ENCODE measurements at places on chromosomes 7 and 10.

DNA sequence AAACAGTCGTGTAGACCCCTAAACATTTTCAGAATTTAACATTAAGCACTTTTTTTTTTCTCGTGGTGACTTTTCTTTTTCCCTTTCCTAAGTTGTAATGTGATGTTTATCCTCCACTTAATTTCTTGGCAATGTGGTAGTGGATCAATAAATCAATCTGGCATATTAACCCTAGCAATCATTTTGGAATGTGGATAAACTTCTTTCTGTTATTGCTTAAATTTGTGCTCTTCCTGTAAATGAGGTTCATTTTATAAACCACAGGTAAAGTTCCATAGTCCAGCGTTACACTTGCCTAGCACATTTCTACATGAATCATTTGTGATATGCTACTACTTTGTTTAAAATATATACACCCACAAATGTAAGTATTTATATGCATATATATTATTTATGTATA is 247.4 kb upstream of the ETV1 start:
- DNase-seq = no peak

- DNase-seq = no peak
Observed at GRCh38 chr7:102983602-102984001, 70.8 kb downstream of the LRRC17 start.

DNA sequence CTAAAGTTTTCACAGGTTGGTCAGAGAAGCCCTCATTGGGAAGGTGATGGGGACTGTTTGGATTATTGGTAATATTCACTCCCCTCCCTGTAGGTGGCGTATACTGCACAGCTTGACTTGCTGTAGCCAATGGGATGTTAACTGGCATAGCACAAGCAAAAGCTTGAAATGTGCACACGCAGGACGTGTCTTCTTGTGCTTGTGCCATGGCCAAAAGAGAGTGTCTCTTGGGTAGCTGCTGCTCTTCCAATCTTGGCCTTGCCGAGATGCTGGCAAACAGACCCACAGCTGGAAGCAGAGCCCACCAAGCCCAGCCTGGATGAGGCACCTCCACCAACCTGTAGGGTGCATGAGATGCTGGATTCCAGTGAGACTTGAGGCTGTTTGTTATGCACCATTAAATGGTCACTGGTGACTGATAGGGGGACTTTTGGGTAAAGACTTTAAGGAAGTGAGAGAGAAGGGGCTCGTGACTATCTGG is 266.0 kb downstream of the GRID1 start:
- DNase-seq = no peak

GRCh38 chr10:110737886-110738634 is 93.9 kb downstream of the RBM20 start:
- no peak for DNase-seq

- DNase-seq = no peak
Observed at GRCh38 chr10:53957401-53957800, 843.6 kb downstream of the PCDH15 start.

DNA sequence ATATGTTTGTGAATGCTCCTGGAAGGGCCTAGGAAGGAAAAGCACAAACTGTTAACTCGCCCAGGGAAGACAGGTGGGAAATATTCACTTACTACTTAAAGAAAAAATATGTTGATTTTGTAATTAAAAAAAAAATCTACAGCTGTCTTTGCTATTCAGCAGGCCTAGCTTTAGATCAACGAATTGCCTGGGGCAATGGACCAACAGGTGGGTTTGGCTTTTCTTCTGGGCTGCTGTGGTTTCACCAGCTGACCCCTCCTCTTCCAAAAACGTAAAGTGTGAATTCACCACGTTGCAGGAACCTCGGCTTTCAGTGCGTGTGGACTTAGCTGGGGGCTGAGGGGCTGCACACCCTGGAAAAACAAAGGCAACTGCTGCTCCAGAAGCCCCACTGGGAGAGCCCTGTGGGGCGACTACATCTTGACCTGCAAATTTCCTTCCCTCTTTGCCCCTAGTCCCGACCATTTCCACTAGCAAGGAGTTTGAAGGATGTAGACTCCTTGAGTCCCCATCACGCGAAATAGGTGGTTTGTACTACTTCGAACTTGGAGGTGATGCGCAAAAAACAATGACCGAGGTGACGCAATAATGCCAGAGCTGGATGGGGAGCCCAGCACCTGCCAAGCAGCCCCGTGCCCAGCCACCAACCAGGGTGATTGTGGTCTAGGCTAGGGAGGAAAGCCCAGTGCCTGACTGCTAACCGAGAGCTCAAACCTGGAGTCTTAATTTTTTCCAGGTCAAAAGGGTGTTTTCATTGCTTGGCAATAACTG is 7.4 kb downstream of the PRLHR start:
- DNase-seq = no peak

DNA sequence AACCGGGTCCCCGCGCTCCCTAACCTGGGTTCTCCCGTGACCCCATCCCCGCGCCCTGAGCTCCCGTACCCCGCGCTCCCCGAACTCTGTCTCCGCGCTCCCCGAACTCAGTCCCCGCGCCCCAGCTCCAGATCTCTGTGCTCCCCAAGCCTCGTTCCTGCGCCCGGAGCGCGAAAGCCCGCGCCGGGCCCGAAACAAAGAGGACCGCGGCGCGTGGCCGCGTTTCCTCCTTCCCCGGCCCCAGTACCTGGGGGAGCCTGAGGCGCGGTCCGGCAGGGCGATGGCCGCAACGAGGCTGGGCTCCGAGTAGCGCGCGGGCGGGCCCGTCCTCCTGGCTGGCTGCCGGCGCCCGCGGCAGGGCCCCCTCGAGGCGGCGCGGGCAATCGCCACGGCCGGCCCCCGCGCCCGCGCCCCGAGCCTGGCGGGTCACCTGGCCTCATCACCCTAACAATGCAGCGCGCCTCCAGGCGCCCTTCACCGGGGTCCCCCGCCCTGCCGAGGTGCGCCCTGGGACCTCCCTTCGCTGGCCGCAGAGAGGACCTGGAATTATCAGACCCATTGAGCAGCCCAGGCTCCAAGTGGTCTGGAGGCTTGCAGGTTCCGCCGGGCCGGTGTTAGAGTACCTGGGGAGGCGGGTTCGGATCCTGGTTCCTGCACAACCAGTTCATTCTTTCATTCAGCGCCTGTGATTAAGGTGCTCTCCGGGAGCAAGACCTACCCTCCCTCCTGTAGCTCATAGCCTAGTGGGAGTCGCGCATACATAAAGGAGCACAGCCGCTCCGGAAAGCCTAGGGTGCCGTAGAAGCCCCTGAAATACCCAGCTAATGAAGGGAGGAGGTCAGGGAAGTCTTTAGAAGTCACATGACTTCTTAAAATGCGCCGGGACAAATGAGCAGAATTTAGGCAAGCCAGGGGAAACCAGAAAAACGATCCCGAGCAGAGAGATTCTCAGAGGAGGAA is at the start of gene TNS3:
Gene TNS3 (minus strand): TSS at position 308 of the 960 bp plus-strand sequence. CDS start 142,475 bp downstream, outside the sequence.
- no peak for DNase-seq

- no peak for DNase-seq
Observed at GRCh38 chr7:47232751-47233412, 349.0 kb downstream of the TNS3 start.

- no peak for DNase-seq
Observed at GRCh38 chr7:89477991-89478390, 676.3 kb upstream of the STEAP1 start.

DNA sequence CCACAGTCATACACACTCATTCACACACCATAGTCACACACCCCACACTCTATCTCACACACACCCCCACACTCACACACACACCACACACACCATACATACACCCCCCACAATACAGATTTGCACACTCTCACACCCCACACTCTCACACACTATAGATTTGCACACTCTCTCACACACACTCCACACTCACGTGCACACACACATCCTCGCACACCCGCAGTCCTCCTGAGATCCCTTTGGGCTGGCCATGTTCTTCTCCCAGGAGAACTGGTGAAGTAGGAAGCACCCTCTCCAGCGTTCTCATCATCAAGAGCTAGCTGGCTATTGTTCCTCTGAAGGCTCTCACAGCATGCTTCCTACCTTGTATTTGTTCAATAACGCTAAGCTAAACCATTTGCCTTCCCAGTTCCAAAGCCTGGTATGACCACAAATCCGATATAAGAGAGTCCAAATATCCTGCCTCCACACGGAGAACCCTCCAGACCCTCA is 86.2 kb downstream of the HECW1 start:
- DNase-seq = no peak

DNA sequence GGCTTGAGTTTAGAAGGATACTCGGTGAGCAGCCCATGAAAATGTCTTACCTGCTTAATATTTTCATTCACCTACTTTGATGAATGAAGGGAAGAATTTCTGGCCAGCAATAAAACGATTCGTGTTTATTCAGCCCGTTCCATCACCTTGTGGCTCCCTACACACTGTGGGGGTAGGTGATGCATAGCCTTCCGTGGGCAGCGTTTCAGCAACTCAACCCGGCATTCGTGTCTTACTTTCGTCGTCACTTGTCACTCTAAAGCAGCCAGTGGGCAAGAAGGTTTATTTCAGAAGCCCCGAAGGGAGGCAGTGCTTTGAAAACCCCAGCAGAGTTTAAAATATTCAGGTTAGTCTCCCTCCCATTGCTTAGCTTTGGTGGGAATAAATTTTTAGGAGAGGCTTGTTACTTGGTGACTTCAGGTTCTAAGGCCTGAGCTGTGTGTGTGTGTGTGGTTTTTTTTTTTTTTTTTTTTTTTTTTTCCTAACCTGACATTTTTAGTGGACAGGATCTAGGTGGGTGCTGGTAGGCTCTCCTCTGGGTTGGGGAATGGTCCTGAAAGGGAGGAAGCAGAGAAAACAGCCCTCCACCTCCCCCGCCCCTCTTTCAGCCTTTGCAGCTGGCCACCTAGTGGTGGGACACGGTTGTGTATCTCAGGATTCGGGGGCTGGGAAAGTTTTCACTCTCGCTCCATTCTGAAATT is 1.8 kb downstream of the GRK5 start:
- DNase-seq = no peak

DNA sequence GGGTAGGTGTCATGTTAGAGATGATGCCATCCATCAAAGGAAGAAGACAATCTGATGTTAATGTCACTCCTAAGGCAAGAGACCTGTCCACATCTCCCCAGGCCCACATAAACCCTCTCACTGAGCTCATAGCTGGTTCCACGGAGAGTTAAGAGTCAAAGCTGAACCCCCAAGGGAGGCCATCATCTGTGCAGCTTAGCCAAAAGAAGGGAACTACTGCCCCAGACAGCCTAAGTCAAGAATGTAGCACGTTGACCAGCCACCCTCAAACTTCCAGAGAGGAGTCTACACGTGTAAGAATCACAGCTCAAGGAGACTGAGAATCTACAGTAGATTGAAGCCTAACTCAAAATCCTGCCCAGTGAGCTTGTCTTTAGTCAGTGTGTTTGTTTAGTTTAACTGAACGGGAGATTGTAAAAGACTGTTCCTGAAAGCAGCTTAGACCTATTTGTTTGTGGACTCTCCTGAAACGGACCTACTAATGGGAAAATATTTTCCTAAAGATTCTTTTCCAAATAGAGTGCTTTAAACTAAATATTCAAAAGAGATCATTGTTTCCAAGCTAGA is 192.7 kb upstream of the NFE2L3 start:
- no peak for DNase-seq

All from stimulated activated CD4-positive, alpha-beta T cell treated with anti-CD3 and anti-CD28 coated beads, Interleukin-15, amount 100 ng/mL, for 1 hour (primary cell).